ENCODE measurements at places on chromosomes 2 and 18.

- no peak for DNase-seq
Measured at GRCh38 chr2:230781130-230781797, 68.6 kb downstream of the CAB39 start.

DNA sequence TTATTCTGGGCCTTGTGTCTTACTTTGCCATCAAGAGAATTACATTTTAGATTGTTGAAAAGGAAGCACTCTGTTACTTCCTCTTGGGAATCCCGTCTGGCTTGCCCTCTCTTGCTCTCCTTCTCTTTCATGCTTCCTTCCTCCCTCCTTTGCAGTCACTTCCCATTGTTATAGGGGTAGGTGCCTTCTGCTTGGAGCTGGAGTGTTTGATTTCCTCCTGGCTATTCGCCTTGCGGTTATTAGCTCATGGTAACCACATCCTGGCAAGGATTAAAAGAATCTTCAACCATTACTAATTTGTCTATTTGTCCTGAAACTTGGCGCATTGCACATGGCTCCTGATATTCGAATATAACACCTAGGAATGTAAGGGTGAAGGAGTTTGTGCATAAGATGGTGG lies 115.0 kb downstream of the CERS6 start:
- no peak for DNase-seq

- no peak for DNase-seq
Measured at GRCh38 chr18:77134611-77135010, 2.0 kb upstream of the MBP start.

DNA sequence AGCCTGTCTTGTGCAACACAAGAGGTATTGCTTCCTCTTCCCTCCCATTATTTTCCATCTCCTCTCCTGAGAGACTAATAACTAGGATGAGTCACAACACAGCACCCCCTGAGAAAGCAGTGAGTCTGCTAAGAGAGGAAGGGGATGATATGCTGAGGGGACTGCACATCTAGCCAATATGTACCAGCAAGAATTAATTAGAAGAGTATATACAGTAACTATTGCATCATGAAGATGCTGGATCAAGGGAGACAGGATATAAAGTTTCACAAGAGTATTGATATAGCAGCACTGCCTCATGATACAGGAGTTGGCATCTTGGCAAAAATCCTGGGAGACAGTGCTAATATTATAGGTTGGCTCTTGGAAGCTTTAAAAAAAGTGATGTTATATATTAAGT lies 289.9 kb upstream of the RBMS1 start:
- DNase-seq: no peak

GRCh38 chr2:112915300-112916144 lies 4.6 kb downstream of the IL37 start:
- no peak for DNase-seq

GRCh38 chr2:232981356-232981755 lies 31.7 kb downstream of the NGEF start:
- no peak for DNase-seq

DNA sequence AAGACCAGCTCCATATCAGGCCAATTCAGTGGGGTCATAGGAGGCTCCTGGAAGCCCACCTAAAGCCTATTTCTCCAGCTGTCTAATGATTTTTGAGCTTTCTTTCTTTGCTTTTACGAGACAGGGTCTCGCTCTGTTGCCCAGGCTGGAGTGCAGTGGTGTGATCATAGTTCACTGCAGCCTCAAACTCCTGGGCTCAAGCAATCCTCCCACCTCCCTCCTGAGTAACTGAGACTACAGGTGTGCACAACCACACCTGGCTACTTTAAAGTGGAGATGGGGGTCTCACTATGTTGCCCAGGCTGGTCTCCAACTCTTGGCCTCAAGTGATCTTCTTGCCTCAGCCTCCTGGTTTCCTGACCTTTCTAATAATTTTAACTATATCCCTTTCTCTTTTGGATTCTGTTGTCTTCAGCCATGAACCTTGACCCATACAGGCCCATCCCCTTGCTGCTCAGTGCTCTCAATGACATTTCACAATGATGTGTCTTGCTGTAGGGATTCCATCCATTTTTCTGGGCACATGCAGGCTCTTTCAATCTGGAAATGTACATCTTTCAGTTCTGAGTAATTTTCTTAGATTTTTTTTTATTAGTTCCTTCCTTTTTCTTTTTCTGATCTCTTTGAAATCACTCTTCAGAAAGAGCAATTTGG lies 29.7 kb downstream of the GNLY start:
- DNase-seq: no peak
